Aorta (tissue), 5 donors: ENCODE measurements at places on chromosomes 12 and 14. TPM values are rescaled to one million over a fixed set of nuclear protein-coding genes. Genes with fewer than 3 reads are reported as not detected.
A peak's percentile ranks its signal among the peaks of the same experiment; 100 is the strongest.

GRCh38 chr14:38808734-38809455 is 294.1 kb downstream of the SEC23A start:
- DNase-seq = no peak

IL23A gene
- 0.52 TPM for total RNA-seq

DNA sequence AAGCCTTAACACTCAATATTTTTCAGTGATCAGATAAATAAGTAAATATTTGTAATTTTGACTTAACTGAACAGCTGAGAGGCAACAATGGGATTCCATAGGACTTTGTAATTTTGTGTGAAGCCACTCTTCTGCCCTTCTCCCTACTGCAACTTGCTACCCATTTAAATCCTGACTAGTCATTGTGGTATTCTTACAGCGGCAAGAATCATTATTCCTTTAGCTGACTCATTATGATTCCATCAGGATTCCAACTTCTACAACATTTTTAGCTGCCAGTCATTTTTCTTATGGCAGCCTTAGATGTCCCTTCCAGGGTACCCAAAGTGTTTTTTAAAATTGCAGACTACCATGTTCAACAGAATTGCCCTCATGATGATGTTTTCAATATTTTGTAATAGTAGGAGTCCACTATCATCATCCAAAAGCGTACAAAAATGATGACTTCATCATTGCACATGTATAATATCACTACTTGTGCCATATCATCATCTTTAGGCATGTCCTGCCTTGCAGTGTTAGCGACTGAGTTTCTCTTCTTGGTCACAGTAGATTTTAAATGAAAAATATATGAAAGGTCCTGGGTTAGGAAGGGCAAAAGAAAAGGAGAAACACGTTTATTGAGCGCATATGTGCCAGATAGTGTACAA is 5.1 kb upstream of the MAGOHB start:
- DNase-seq = no peak

TSPAN8 gene
- total RNA-seq = 1.4 TPM

DNA sequence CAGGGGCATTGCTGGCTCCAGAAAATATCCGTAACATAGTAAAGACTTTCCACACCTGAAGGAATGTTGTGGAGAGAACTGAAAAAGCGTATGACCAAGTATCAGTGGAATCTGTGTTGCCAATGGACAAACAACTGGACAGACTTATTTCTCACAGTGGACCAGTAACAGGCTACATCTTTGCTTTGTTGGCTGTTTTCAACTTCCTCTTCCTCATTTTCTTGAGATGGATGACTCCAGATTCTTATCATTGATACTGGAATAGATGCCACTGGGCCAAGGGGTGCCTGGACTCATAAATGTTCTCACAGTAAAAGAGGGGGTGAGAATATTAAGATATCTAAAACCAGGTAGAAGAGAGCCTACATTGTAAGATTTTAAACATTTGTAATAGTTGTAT is 6.4 kb downstream of the GAS2L3 start:
- DNase-seq = no peak

DNA sequence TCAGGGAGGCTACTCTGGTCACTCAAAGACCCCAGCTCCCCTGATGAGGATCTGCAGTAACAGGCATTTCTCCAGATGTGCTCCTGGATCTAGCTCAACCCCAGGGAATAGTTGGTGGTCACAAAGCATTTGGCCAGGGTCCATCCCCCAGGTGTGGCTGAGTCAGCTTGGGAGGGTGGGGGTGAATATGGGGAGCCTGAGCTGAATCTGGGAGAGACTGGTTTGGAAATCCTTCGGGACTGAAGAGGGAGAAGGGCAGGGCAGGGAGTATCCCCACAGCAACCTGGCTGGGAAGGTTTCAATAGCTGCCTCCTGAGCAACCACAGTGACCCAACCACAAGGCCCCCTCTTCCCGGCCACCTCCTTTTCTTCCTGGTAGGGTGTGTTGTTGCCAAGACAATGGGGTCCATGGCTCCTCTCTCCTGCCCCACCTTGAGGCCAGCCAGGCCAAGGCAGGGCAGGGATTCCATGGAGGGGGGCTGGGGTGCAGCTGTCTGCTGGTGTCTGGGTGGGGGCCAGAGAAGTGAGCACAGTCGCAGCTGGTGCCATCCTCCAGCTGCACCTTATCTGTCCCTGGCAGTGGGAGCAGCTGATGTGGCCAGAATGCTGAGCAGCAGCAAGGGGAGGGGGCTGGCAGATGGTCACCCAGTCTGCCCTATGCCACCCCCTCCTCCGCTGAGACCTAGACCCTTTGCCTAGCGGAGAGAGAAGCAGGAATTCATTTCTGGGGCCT is 5.5 kb downstream of the ASIC1 start:
- peak; percentile 12 for DNase-seq

DNA sequence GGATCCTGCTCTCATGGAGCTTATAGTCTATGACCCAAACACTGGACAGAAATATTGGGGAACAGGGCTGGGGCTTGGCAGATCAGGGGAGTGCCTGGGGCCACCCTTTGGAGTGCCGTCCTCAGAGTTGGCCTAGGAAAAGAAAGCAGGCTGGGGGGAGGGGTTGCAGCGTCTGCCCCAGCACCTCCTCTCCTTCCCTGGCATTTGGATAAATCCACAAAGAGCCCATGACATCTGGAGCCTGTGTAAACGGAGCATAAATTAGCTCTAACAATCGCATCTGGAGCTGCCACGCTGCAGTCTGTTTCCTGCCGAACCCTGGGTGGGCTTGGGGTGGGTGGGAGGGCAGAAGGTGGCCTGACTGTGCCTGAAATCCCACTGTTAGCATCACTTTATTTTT is 63.8 kb downstream of the MVK start:
- DNase-seq = no peak

DNA sequence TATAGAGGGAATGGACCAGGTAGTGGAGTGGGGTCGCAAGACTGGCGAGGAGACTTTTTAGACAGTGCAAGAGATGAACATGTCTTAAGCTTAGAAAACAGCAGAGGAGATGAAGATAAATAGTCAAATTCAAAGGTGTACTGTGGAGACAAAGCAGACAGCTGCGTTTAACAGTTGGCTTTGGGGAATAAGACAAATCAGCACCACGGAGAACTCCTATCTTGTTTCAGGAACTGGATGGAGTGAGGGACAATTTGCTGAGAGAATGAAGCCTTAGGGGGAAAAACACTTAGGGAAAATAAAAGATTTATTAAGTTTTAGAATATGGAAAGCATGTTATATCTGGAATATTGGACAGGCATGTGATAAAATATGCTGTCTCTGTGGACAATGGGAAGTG is 458.8 kb downstream of the GLT1D1 start:
- no peak for DNase-seq

B4GALNT3 gene
- 17.4 TPM for total RNA-seq

KLRB1 gene
- 1.6 TPM for total RNA-seq

- no peak for DNase-seq
These were observed 27.7 kb downstream of the UBR7 start for GRCh38 chr14:93234798-93235197.
